ENCODE measurements at places on chromosomes 6 and 20. TPM values are rescaled to one million over a fixed set of nuclear protein-coding genes. Genes with fewer than 3 reads are reported as not detected.

DNA sequence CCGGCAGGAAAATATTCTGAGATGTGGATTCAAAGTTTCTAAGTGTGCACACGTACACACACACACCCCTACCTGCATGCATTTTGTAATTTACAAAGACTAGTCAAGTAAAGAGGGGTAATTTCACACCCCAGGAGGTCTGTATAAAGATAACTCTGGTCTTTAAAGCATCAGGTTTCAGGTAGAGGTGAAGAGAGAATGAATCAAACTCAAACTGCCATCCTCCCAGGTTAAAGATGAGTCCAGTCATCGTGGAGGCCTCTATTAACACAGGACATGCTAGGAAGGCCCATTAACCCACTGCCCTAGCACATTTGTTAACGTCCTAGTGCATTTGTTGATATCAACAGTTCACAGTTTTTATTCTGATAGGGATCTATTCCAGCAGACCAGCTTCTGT lies 3.5 kb upstream of the HLA-DRA start:
- H3K4me3 ChIP-seq = no peak overlapping the region
- H3K27ac ChIP-seq = no peak overlapping the region
- no peaks in the 10 kb centered on the region for H3K36me3 ChIP-seq
- no peak for DNase-seq
- no peaks in the 10 kb centered on the region for H3K27me3 ChIP-seq
- H3K4me1 ChIP-seq = no peaks in the 10 kb centered on the region

Gene LBP
- total RNA-seq = not detected

- H3K4me3 ChIP-seq = no peak overlapping the region
- peak; percentile 96 for DNase-seq
- peak overlapping the region; percentile 54 for H3K27ac ChIP-seq
- no peaks in the 10 kb centered on the region for H3K27me3 ChIP-seq
Measured at GRCh38 chr20:52747845-52748284, 224.3 kb upstream of the TSHZ2 start.

Gene CPNE5
- 4.9 TPM for total RNA-seq

DNA sequence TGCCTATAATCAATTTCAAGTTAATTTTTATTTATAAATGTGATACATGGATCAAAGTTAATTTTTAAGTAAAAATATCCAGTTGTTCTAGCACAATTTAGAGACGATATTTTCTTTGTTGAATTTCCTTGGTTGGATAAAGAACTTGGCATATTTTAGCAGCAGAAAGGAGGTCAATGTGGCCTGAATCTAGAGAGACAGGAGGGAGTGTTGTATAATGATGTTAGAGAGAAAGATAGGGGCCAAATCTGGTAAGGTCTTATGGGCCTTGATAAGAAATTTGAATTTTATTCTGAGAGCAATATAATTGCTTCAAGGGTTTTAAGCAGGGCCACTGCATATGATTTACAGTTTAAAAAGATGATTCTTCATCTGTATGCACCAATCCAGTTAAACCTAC lies 79.4 kb upstream of the OGFRL1 start:
- H3K4me1 ChIP-seq = no peaks in the 10 kb centered on the region
- no peak for DNase-seq
- no peaks in the 10 kb centered on the region for H3K27me3 ChIP-seq
